ENCODE measurements at places on chromosomes 4 and X.

GRCh38 chrX:110310896-110311295 lies 7.0 kb downstream of the AMMECR1 start:
- peak; percentile 49 for DNase-seq

GRCh38 chr4:94530073-94530472 lies 78.3 kb downstream of the PDLIM5 start:
- DNase-seq, result no peak

DNA sequence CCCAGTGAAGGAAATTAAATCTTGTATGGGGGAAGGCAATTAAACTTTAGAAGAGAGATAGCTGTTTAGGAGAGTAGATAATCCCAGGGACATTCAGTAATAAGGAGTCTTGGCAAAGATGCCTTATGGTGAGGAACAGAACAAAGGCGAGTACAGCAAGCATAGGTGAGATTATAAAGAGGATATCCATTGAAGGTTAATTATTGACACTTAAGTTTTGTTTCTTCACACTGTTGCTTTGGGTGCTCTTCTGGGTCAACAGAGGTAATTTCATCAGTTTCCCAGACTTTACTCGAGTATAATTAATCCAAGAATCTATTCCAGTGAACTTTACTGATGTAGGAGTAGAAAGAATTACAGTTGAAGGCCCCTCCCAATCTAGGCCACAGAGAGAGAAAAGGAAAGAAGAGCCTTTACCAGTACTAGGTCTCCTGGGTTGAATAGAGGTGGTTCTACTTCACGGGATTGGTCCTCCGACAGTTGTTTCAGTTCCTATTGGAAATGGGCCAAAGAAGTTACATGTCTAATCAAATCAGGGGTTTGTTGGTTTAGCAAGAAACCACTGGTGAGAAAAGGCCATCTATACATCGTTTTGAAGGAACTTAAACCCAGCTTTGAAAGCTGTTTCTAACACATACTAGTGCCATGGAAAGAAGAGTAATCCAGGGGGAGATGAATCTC lies 27.2 kb downstream of the EPGN start:
- no peak for DNase-seq

DNA sequence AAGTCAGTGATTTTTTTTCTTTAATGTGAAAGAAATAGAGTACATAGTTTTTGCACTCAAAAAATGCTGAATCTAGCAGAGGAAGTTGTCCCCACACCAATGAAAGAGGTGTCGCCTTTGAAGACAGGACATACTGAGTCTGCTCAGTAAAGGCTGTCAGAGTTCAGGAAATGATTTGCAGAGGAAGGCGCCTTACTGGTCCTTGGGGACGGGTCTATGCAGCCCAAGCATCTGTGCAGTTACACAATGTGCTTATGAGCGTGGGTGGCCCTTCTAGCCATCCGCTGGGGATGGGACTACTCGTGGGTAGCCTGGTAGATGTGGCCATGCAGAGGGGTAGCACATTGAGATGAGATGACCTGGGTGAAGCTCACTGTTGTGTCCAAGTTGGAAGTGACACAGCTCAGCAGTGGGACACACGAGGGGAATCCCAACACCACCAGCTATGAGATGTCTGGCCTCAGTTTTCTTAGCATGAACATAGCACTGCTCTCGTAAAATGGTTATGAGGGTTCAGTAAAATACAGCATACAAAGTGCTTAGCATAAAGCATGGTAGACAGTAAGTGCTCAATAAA lies 116.5 kb upstream of the RBPJ start:
- no peak for DNase-seq

GRCh38 chr4:109441862-109442458 lies 8.3 kb downstream of the SEC24B start:
- no peak for DNase-seq

DNA sequence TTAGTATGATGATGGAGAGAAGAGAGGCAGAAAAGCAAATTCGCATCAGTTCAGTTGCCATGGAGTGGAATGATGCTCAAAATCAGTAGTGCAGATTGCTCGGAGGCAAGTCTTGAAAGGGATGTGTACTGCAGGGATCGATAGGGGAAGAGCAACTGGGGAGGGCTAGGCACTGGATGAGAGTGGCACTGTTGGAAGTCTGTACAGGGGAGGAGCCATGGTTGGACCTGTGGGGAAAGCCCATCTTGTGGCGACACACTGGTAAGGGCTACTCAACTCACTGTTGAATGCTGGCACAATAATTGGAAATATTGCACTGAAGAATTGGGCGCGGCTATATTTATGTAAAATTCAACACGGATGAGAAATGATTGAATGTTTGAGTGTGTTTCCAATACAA lies 1.2 kb downstream of the RAB9B start:
- no peak for DNase-seq

GRCh38 chr4:124118061-124118460 lies 594.5 kb downstream of the ANKRD50 start:
- no peak for DNase-seq

DNA sequence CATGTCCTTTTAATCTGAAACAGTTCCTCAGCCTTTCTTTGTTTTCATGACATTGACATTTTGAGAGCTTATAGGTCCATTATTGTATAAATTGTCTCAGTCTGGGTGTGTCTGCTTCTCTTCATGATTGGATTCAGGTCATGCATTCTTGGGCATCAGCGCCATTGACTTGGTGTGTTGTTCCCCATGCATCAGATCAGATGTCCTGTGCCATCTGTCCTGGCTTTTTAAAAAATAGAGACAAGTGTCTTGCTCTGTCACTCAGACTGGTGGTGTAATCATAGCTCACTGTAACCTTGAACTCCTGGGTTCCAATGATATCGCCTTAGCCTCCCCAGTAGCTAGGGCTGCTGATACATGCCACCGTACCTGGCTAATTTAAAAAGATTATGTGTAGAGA lies 55.7 kb downstream of the TBC1D14 start:
- DNase-seq, result no peak

- no peak for DNase-seq
Measured at GRCh38 chrX:40749681-40750494, 14.5 kb upstream of the MED14 start.

GRCh38 chrX:2840961-2841360 lies 12.2 kb downstream of the GYG2 start:
- no peak for DNase-seq

GRCh38 chr4:68748181-68748991 lies 67.4 kb upstream of the UGT2B10 start:
- DNase-seq, result no peak

- DNase-seq, result no peak
Measured at GRCh38 chrX:29746326-29746725, 469.0 kb upstream of the MAGEB2 start.

GRCh38 chr4:40990236-40990898 lies 224.0 kb downstream of the APBB2 start:
- DNase-seq, result peak; percentile 10

DNA sequence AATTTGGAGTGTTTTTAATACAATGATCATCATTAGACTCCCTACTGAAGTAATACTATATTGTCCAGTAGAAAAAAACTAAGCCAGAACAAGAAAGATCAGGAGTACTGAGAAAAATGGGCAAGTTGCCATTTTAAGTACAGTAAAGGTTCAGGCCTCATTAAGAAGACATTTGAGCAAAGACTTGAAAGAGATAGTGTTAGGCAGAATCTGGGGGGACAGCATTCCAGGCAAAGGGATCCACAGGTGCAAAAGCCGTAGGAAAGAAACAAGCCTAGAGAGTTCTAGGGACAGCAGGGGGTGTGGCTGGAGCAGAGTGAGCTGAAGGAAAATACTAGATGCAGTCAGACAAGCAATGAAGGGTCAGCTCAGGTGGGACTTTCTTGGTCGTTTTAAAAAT lies 58.1 kb upstream of the INTU start:
- no peak for DNase-seq

GRCh38 chr4:184420881-184421416 lies 53.4 kb downstream of the IRF2 start:
- peak; percentile 53 for DNase-seq

DNA sequence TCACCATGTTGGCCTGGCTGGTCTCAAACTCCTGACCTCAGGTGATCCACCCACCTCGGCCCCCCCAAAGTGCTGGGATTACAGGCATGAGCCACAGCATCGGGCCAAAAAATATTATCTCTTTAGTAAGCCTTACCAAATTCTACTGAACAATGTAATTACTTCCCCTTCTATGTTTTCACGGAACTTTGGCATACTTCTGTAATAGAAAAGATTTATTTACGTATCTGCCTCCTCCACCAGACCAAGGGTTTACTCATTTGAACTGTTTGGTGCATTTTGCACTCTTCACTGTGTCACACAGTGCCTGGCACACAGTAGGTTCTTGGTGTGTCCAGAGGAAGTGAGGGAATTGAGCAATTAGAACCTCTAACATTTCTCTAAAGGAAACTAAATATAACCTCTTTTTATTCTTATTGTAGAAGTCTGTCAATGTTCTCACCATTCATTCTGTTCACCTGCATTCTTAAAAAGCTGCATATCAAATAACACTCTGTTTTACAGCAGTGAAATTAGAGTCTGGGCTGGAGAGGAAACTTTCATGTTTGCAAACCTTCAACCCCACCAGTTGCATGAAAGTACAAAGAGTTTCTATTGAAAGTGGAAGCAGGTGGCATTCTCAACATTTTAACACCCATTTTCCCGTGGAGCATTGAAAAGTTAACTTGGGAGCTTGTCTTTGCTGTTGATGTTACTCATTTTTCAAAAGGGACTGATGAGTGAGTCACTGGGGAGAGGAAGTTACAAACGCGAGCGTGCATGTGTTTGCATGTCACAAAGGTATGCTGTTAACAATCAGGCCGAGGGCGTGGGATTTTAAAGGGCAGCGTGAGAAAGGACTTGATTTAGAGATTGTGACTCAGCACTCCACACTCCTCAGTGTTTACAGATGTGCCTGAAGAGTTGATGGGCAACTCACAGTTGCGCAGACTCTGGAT lies 314.1 kb downstream of the STK32B start:
- no peak for DNase-seq

- DNase-seq, result no peak
Measured at GRCh38 chr4:21470535-21470934, 478.0 kb downstream of the KCNIP4 start.

- no peak for DNase-seq
Measured at GRCh38 chr4:77151241-77151640, 5.8 kb upstream of the CCNG2 start.

GRCh38 chr4:157096439-157096838 lies 20.5 kb downstream of the GLRB start:
- no peak for DNase-seq

- DNase-seq, result no peak
Measured at GRCh38 chr4:100246697-100247096, 56.4 kb upstream of the DDIT4L start.

DNA sequence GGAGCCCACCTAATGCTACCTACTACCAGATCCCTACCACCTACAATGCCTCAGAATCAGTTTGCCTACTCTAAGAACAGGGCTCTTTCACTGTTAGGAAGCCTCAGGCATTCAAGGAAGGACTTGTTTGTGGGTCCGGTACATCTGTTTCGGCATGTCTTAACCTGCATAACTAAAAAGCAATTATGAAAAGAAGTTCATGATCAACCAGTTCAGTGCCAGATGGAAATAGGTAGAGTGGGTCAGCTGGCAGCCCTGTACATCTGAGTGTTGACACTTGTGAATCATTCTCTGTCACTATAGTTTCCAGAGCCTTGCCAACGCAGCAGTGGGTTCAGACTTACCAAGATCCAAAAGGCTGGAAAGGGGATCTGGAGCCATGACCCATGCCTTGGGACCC lies 3.3 kb downstream of the TMEM185A start:
- DNase-seq, result no peak

DNA sequence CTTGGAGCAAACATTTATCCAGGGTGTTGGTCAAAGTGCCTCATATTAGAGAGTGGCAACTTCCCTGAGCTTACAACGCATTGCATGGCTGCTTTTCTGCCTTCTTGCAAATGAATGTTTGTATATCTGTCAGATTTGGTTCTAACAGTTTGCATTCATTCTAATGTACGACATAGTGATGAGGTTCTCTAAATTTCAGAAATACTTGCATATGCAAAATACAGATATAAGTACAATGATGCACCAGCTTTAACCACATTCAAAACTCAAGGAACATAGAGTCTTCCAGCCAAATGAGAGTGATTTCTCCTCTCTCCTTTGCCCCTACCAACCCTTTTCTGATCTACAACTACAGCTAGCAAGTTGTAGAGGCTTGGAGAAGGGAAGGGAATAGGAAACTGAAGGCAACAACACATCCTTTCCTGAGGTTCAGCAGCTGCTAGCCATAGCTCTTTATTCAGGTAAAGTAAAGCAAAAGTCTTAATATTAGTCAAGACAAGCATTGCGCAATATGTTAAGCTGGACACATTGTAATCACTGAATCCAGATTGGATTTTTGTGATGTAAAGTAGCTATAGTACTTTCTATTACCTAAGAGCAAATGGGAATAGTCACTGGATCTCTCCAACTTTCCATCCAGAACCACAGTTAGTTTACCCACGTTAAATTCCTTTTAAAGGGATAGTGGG lies 6.3 kb downstream of the TKTL2 start:
- DNase-seq, result no peak

DNA sequence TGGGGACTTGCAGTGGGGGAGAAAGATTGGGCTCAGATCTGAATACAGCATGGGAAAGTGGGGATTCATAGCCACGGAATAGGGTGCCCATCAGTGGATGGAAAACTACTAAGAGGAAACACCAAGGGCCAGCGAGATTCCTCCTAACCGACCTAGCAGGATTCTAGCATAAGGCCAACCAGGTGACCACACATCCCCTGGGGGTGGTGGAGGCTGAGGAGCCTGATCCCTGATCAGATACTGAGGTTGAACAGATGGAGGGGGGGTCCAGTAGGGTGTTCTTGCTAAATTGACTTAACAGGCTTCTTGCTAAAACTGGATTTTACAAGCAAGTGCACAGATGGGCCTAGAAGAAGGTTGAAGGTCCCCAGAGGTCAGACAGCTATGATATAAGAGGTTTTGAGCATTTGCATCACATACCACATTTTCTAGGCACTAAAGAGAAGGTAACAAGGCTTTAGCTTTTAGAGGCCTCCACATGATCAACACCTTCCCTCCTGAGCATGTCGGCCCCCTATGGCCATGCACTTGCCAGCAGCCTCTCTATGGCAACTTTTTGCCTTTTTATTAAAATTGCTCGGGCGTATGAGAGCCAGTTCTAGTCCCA lies 69.1 kb upstream of the PUDP start:
- DNase-seq, result no peak

DNA sequence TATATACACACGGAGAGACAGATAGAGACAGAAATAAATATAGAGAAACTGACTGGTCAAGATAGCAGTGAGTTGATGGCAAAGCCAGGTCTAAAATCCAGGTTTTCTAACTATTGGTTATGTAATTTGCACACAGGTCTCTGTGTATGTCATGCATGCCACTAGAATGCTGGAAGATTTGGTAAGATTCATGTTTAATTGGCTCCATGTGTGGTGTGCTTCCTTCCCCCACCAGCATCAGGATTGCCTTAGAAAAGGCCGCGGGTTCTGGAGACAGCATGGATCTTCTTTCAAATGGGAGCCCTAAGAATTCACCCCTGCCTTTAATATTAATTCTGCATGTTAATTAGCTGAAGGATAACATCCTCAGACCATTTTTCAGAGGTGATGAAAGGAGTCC lies 31.3 kb downstream of the HAND2 start:
- no peak for DNase-seq

DNA sequence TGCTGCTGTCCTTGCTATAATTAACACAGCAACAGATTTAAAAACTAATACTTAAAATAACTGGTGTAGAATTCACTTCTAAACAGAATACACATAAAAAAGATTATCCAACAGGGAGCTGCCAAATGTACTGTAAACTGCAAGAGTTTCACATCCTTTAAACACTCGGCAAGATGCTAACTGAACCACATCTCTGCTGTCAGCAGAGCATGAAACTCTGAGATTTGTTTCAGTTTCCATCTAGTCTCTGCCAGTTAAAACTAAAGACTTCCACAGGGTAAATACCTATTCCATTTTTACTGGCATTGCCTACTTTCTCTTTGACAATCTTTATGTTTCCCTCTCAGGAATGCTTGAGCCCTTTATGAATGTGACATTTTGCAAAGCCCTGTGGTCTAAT lies 127.7 kb downstream of the SLC7A11 start:
- peak; percentile 36 for DNase-seq
